Activated CD4-positive, alpha-beta T cell treated with anti-CD3 and anti-CD28 coated beads, Interleukin-2, amount 50 U/mL, for 24 hours (primary cell): ENCODE measurements at places on chromosomes 4 and X.

GRCh38 chrX:103376118-103376978 is at the start of gene BEX3:
BEX3 (plus strand) TSS chrX:103376538; CDS start chrX:103377522, 984 bp downstream.
- DNase-seq: no peak

DNA sequence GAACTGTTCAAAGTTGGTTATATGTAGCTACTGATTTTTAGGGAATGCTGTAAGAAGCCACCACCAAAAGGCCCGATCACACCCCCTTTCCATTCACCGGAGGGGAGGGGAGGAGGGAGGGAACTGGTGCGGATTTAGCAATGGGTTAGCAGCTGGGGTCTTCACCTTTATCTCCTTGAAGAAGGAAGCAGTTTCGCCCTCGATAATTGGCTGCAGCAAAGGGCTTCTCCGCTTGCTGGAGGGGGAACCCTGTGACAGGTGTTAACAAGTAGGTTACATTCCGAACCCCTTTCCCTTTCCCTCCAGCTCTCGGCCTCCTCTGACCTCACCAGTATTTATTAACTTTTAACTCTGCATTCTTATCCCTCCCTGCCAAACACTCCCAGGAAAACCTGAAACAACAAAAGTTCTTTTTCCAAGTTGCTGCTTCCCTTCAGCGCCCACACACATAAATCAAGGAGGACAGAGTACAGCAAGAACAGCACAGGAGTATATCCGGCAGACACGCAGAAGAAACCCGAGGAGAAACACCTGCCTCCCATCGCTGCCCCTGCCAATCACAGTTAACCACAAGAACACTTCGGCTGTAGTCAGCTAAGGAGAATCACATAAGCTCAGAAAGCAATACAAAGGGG is 39.8 kb upstream of the NAP1L5 start:
- DNase-seq: no peak

DNA sequence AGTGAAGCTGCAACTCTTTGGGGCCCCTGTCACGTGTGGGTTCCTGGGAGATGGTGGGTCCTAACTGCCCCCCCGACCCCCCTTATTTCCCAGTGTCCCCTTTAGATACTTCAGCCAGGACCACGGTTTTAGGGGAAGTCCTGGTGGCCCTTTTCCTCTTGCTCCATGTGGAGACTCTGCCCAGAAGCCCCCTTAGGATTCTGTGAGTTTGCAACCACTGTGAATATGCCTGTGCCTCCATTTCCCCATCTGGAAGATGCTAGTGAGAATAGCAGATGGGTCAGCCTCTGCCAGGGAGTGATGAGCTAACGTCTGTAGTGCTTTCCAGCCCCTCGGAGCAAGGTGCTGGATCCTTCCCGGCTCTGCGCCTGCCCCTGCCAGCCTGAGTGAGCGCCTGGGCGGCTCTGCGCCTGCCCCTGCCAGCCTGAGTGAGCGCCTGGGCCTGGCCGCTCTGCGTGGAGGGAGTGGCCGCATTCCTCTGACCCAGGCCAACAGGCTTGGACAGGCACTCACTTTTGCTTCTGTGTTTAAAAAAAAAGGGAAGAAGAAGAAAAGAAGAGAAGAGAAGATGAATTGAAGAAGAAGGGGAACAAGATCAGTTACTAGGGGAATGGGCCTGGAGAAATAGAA is 6.7 kb upstream of the CITED1 start:
- no peak for DNase-seq

GRCh38 chrX:132333351-132333750 is 114.1 kb upstream of the RAP2C start:
- no peak for DNase-seq

- no peak for DNase-seq
Observed at GRCh38 chrX:29531336-29531735, 684.0 kb upstream of the MAGEB2 start.

DNA sequence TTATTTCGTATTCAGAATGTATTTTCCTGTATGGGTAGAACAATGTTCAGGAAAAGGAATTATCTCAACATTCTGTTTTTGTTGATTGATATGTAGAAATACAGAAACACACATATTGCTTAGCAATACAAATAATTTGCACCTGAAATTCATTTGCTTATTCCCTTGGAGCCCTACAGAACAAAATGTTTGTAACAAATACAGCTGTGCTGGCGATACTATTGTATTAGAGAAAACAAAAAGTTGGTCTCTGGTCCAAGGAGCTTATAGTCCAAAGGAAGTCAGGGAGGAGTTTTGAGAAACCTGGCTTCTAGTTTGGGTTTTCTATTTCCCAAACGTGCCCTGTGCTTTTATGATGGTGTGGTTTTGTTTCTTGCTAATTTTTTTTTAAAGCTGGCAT is 37.8 kb upstream of the CAPN6 start:
- no peak for DNase-seq

DNA sequence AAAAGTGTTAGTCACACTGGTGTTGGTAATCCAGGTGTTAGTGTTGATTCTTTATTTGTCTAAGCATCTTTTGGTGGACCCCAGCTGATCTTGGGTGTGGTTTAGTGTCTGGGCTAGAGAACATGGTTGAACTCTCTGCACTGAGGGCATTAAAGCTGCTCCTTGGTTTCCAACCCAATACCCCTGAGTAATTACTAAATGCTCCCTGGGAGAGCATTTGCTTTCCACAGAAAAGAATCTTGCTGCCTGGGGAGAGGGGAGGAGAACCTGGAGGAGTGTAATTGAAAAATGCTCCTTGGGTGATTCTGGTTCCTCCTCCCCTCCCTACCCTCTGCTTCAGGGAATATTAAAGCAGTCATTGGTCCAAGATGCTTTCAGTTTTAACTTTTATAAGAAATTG is 3.1 kb downstream of the GUCY1B1 start:
- no peak for DNase-seq

- no peak for DNase-seq
Observed at GRCh38 chrX:125492439-125492838, 172.8 kb downstream of the TEX13C start.

- no peak for DNase-seq
Observed at GRCh38 chr4:13547485-13548041, 3.3 kb upstream of the NKX3-2 start.

DNA sequence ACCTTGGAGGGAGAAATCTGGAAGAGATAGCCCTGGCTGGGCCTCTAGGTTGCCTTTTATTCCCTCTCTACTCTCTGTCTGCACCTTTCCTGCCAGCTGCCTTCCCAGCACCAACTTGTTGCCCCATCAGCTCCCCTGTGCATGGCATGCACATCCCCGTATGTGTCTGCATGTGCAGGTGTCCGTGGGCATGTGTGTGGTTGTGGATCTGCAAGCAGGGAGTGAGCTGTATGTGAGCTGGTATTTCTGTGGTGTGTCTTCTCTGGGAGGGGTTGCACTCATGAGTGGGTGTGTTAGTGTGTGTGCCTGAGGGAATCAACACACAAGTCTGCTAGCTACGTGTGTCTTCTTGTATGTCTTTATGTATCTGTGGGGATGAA is 9.9 kb downstream of the L1CAM start:
- no peak for DNase-seq

- no peak for DNase-seq
Observed at GRCh38 chr4:47471064-47471463, 7.6 kb upstream of the COMMD8 start.

DNA sequence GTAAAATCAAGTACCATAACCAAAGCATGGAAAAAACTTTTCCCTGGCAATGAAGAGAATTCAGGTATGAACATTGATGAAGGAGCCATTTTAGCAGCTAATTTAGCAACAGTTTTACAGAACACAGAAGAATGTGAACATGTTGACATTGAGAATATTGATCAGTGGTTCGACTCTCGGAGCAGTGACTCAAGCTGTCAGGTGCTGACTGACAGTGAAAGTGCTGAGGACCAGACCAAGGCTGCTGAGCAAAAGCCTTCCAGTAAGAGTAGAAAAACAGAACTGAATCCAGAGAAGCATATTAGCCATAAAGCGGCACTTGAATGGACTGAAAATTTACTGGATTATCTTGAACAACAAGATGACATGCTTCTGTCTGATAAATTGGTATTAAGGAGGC is 2.8 kb downstream of the TIGD2 start:
- no peak for DNase-seq
